ENCODE measurements at places on chromosomes 12 and 14.

DNA sequence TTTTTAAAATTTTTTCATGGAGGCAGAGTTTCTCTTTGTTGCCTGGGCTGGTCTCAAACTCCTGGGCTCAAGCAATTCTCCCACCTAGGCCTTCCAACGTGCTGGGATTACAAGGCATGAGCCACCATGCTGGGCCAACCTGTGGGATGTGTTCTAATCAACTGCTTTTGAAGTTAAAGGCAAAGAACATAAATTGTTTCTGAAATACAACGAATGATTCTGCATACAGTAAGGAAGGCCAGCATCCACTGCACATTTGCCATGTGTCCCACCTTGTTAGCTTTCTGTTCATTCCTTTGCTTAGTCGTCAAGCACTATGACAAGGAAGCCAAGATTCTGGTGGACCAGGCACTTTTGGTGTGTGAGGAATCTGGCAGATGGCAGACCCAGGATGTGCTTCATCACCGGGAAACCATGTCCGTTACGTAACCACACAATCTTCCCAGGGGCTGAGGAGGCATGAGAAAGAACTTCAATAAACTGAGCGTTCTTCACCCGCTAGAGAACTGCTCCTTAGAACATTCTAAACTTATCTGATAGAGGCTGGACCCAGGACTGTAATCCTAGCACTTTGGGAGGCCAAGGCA is 24.5 kb downstream of the MOK start:
- DNase-seq: no peak

GRCh38 chr12:131372706-131373195 is 338.1 kb upstream of the SFSWAP start:
- DNase-seq: no peak

GRCh38 chr14:20631880-20632389 is 9.6 kb downstream of the OR6S1 start:
- peak; percentile 10 for DNase-seq

DNA sequence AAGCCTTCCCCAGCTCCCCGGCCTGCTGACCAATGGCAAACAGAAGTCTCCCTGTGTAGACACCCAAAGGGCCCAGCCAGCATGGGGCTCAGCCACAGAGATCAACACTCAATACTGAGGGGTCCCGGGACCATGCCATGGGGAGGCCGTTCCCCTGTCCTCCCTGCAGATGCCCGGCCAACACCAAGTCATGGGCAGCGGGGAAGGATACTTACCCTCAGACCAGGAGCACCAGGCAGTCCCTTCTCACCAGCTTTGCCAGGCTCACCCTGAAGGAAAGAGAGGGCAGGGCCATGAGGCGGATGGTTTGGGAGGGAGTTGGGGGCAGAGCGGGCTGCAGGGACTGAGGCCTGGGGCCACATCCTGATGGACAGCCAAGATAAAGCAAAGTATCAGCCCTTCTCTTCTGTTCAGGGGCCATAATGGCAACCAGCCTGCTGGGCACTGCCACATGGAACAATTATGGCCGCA is 19.9 kb downstream of the COL2A1 start:
- no peak for DNase-seq

GRCh38 chr14:78228702-78229327 is 58.6 kb downstream of the NRXN3 start:
- no peak for DNase-seq

GRCh38 chr12:58285551-58285950 is 344.2 kb downstream of the ATP23 start:
- DNase-seq: no peak

DNA sequence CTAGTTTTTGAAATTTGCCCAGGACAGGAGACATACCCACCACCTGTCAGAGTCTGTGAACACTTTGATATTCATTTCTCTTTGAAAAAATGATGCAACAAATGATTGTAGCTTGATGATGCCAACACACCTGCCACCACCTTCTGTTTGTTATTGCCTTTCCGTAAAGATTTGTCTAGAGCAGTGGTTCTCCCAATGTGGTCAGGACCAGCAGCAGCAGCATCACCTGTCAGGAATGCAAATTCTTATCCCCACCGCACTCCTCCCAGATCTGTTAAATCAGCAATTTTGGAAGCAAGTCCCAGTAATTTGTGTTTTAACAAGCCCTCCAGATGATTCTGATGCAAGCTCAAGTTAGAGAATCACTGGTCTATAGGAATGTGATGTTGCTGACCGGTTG is 9.9 kb downstream of the CCDC175 start:
- DNase-seq: no peak

DNA sequence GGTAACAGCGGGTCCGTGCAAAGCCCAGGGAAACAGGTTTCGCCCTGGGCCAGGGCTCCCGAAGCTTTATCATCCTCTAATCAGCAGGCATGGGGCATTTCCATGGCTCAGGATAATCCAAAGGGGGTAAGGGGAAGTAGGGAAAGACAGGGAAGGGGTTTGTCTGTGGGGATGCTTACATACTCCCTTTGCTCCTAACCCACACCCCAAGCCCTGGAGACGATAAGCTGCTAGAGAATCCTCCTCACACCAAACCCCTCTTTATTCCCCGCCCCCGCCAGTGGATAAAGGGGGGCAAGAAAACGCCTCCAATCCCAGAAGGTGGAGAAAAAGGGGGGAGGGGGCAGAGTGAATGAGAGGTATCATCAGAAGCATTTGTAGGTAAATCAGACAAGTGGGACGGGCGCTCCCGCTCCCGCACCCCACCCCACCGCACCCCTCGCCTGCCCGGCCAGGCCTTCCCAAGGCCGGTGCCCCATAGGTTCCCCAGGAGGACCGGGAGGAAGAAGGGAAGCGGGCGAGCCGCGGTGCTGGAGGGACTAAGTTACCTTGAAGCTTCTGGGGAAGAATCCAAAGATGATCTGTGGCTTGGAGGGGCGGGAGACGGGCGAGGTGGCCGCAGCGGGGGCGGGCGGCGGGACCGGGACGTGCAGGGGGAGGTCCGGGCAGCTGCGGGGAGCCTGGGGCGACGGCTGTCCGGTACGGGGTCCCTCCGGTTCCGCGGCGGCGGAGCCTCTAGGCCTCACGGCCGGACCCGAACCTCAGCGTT is 762 bp downstream of the PPP2R5E start:
- peak; percentile 4 for DNase-seq

DNA sequence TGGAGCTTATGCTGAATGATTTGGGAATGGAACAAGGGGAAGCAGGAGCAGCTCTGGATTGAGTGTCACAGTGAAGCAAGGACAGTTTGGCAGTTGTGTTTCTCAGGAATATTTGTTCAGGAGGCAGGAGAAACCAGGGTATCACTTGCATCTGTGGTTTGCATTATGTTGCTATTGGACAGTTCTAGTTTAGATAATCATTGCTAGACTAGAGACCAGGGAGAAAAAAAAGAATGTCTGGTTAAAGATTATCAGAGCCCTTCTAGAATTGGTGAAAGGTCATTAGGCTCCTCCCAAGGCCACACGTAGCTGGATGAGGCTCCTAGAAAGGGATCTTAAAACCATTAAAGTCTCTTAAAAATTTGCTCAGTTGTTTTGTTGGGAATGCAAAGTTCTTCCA is 17.0 kb upstream of the SRSF5 start:
- DNase-seq: no peak

DNA sequence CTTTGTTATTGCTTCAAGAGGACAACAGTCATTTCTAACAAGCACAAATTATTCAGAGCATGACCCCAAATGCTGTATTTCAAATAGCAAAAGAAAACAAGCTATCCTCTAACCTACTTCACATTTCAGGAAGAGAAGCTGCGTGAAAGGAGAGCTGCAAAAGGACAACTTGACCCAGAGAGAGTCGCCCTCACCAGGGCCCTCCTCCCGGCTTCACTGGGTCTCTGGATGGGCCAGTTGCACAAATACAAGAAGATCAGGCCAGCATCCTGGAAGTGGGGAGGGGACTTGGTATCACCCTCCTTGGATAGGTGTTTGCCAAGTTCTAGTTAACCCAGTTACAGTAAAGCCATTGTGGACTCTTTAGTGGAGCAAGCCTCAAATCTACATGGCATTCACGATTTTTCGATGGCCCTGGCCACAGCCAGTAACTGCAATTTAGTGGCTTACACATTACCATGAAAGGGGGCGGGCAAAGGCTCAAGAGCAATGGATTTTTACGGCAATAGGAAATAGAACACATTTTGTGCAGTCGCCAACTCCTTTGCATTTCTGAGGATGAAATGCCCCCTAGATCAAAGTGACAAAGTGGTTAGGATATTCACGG is 166.9 kb upstream of the DIO2 start:
- DNase-seq: no peak

DNA sequence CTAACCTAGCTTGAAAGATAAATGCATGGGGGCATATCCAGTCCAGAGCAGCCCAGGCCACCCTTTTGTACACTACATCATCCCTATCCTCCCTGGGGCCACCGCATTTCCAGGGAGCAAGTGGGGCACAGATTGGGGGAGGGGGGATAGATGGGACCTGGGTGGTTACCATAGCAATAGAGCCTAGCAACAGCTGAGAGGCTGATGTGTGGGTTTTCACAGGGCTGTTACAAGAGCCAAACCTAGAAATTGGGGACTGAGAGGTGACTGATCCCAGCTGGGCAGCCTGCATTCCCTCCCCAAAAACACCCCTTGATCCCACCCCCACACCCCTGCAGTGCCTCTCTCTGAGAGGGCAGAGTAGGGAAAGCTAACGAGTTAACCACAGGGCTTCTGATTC is 3.7 kb upstream of the ZNF384 start:
- no peak for DNase-seq

GRCh38 chr14:68918612-68919011 is 60.5 kb downstream of the ACTN1 start:
- DNase-seq: no peak

- no peak for DNase-seq
These were observed 669 bp upstream of the PKP2 start for GRCh38 chr12:32897281-32897610.

GRCh38 chr12:50157259-50157658 is 9.9 kb downstream of the CERS5 start:
- no peak for DNase-seq

DNA sequence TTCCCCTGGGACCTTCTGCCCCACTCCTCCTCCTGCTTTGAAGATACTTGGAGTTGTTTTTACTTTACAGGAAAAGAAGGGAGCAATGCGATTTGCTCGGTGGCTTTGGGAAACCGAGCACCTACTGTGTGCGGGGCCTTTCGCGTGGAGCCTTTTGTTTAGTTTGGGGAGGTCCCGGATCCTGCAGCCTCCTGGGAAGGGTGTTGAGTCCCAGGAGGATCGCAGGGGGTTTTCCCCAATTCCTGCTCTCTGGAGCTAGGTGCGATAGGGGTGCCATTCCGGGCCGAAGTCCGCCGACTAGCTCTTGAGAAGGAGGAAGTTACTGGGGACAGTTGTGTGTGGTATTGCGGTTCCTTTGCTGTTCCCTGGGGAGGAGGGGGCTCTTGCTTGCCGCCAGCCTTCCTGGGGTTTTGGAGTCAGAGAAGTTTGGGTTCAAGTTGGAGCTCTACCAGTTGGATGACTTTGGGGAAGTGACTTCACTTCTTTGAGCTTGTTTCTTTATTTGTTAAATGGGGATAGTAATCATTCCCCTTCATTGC is 1.1 kb downstream of the BRI3BP start:
- no peak for DNase-seq

DNA sequence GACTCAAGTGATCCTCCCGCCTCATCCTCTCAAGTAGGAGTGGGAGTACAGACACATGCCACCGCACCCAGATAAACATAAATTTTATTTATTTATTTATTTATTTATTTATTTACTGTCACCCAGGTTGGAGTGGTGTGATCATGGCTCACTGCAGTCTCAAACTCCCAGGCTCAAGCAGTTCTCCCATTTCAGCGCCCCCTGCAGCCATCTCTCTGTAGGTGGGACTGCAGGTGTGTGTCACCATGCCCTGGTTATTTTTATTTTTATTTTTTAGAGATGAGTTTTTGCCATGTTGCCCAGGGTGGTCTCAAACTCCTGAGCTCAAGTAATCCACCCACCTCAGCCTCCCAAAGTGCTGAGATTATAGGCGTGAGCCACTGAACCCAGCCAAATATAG is 33.2 kb upstream of the KIF21A start:
- DNase-seq: no peak

DNA sequence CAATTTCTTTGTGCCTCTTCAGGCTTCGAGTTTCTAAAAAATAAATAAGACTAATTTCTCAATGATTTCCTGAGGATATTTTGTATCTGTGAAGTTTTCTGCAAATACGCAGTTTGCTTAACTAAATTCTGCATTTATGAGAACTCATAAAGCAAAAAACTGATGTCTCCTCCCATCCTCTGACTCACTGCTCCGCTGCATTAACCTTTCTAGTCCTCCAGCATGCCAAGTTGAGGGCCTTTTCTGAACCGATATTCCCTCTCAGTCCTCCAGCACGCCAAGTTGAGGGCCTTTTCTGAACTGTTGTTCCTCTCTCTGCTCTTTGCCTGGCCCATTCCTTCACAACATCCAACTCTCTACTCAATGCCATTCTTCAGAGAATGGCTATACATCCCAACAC is 3.2 kb downstream of the IPO8 start:
- no peak for DNase-seq

DNA sequence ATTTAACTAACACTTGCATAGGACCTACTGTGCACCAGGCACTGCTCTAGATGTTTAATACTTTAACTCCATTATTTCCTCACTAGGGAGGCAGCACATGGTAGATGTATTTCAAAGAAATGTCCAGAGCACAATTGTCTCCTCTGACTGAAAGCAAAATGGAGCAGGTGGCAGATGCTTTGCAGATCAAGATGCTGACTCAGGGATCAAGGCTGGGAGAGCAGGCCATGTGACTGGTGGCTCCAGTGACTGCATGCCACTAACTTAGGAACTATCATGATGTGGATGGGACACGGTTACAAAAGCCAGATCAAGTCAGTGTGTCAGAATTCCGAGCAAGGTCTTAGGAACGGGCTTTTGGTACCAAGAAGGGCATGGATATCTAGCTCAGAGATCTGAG is 28.2 kb downstream of the SERPINA11 start:
- no peak for DNase-seq

DNA sequence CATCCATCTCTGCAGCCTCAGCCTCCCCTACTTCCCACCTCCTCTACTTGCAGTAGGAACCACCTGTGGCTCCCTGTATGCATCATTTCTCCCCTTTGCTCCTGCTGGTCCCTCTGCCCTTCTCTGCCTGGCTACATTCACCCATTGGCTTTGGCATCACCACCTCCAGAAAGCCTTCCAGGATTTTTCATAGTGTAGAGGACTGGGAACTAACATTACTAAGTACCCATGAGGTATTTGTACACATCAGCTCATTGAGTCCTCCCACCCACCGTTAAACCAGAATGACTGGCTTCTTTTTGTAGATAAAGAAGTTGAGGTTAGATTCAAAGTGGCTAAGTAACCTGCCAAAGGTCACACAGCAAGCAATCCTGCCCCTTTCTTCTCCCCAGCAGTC is 17.1 kb downstream of the SYNE3 start:
- no peak for DNase-seq

Measured in T-helper 9 cell (primary cell).